CD4-positive, alpha-beta T cell treated with Interleukin-17A for 1 hour (primary cell): ENCODE measurements at places on chromosomes 6 and 20.

DNA sequence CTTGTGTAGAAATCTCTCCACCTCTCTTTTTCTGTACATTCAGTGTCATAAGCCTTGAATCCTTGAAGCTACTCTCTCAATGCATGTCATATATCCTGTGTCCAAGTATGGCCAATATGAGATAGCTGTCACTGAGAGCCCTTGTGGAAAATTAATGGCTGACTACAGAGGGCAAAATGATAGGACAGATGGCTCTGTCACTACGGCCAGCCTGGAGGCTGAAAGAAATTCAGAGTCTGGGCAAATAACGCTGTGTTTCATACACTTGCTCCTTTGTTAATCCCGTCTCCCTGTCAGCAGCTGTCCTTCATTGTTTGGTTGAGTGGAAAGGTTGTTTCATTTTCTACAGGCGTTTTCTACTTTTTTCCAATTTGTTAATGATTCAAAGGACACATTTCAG, 70.4 kb upstream of the VGLL2 start:
- no peak for DNase-seq

DNA sequence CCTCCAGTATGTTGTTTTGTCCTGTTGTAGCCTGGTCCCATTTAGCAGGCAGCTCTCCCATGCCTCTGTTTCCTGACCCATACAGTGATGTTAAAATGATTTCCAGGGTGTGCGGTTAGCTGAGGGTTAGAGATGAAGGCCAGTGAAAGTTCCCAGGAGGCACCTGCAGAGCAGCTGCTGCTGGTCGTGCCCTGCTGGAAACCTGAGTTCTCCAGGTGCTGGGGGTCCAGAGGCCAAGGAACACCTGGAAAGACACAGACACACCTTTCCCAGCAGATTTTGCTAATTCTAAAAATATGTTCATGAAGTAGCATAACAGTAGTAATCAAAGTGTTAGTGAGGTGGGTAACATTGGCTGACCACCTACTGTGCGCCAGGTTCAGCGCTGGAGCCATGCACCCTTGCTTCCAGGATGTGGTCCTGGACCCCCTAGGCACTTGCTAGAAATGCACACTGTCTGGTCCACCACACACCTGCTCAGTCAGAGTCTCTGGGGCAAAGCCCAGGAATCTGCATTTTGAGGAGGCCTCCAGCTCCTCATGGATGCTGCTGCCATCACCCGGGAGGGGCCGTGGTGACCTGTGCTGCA, 118.7 kb downstream of the SYNDIG1 start:
- DNase-seq = no peak

GRCh38 chr6:78379982-78380381, 487.4 kb upstream of the IRAK1BP1 start:
- DNase-seq = no peak

GRCh38 chr20:60653111-60653845, 598.8 kb upstream of the CDH4 start:
- no peak for DNase-seq

DNA sequence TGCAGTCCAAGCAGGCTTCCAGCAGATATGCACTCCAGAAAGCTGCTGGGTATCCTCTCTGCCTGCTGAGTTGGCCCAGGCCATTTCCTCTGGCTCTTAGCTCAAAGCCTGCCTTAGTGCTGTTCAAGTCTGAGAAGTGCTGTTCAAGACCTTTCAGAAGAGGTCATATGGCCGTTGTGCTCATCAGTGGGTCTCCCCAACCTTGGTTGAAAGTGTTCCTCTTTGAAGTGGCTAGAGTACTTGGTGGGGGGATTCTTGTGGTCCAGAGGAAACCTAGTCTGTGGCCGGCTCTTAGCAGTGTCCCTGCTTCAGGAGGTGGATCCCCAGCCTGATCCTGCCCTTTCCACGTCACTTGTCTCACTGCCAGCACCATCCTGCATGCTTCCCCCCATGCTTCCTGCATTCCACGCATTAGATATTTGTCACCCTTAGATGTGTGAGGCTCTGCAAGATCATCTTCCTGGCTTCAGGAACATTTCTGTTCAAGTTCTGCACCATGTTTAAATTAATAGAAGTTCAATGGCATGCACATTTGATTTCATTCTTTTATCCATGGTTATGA, 105.0 kb downstream of the FIG4 start:
- no peak for DNase-seq
